Caki2 (cell line): ENCODE measurements at places on chromosomes 3 and 15. TPM values are rescaled to one million over a fixed set of nuclear protein-coding genes. Genes with fewer than 3 reads are reported as not detected.

- DNase-seq = no peak
These were observed 318.3 kb downstream of the TAFA4 start for GRCh38 chr3:68614087-68614486.

- no peak for DNase-seq
These were observed 74.6 kb upstream of the ACAD9 start for GRCh38 chr3:128804811-128805155.

DNA sequence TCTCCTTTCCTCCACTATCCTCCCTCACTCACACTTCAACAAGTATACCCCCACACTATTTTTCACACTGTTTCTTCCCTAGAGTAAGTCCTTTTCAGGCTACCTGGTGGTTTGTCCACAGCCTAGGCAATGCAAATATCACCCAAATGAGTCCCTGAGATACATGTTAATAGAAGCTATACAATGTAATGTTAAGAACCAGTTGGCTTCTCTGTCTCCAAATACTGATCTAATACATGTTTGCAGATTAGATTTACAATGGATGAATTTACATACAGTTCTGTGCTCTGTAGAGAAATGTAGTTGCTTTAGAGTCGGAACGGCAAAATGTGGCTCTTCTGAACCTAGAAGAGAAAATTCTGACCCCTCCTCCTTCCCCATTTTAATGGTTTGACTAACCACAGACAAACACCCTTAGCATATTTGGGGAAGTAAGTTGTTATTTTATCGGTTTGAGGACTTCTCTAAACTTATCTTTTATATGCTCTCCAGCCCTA, 63.6 kb upstream of the MBNL1 start:
- DNase-seq = no peak

Gene FGF12
- total RNA-seq = 1.5 and 2.6 TPM in 2 replicates

- no peak for DNase-seq
These were observed 27.2 kb downstream of the FAM98B start for GRCh38 chr15:38481113-38481512.

- no peak for DNase-seq
These were observed 81.1 kb upstream of the MYZAP start for GRCh38 chr15:57510647-57511046.

Gene BFSP2
- total RNA-seq = not detected in 2 replicates

GRCh38 chr15:63308947-63309346, 31.5 kb downstream of the APH1B start:
- DNase-seq = no peak

Gene SCAANT1
- total RNA-seq = not detected in 2 replicates

DNA sequence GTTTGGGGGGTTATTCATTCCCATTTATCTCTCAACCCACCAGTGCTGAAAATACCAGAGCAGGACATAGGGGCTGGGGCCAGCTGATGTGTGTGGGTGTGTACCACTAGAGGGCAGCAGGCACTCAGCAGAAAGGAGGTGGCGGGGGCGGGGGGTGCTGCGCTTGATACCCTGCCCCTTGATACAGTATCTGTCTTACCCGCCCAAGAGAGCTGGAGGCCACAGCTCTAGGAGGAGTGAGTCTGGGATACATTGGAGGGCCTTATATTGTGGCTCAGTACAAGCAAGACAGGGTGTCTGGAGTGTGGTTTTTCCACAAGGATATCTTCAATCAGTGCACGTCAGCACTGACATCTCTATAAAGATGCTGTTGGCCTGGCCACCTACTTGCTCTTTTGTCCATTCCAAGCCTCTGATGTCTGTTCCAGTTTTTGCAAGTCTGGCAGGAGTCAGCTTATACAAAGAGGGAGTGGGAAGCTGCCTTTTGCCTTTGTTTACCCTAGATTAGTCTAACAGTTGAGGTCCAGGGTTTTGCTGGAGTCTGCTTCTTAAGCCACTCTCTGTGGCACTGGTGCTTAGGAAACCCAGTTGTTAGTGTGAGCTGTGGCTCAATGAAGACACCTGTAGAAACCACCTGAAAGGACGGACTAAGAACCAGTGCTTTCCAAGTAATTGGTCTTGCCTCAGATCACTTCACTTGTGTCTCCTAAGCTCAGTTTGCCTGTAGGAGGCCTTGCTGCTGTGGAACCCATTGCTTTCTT, 1.5 kb upstream of the RBM15B start:
- DNase-seq = peak; percentile 34

DNA sequence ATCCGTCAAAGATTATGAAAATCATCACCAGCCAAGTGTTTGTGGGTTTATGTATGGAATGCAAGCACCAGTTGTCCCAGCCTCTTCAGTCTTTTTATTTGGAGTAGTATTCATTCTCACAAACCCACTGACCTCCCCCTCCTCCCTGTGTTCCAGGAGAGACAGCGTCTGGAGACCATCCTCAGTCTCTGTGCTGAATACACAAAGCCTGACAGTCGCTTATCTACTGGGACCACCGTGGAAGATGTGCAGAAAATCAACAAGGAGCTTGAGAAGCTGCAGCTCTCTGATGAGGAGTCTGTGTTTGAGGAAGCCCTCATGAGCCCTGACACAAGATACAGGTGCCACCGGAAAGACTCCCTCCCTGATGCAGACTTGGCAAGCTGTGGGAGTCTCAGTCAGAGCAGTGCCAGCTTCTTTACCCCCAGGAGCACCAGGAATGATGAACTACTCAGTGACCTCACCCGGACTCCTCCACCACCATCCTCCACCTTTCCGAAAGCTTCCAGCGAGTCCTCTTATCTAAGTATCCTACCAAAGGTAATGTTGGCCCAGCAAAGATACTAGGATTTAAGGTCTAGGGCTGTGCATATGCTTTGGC, 54.2 kb downstream of the PHLDB2 start:
- no peak for DNase-seq

DNA sequence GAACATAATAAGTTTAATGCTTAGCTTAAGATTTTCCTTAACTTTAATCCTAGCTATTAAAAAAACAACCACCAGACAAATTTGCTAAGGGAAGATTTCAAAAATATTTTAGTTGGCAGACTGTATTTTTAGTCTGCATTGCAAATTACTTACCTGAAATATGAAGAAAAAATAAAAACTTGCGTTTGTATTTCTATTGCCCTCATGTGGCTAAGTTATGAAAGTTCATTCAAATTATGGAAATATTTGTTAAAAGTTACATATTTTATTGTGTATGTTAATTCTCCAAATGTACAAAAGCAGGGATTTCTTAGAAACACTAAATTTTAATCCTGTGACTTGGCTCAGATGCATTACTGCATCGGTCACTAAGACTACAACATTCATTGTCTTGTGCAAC, 15.0 kb downstream of the GTF2A2 start:
- no peak for DNase-seq

GRCh38 chr3:46375814-46376213, 5.1 kb downstream of the CCR5 start:
- no peak for DNase-seq

DNA sequence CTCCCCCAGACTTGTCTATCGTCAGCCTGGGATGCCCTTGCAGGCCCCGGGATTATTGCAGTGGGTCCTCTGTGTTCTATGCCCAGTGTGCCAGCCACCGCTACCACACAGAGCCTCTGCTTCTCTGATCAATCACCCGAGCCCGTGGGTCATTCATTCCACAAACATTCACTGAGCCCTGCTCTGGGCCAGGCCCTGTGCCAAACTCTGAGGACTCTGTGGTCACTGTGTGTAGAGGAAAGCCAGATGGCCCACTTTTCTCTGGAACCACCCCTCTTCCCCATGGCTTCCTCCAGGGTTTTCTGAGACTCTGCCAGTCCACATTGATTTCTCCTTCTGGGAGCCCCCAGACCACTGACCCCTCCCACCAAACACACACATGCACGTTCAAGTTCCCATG, 55.5 kb downstream of the BSN start:
- DNase-seq = no peak

GRCh38 chr15:68335655-68336054, 58.1 kb downstream of the FEM1B start:
- DNase-seq = no peak

DNA sequence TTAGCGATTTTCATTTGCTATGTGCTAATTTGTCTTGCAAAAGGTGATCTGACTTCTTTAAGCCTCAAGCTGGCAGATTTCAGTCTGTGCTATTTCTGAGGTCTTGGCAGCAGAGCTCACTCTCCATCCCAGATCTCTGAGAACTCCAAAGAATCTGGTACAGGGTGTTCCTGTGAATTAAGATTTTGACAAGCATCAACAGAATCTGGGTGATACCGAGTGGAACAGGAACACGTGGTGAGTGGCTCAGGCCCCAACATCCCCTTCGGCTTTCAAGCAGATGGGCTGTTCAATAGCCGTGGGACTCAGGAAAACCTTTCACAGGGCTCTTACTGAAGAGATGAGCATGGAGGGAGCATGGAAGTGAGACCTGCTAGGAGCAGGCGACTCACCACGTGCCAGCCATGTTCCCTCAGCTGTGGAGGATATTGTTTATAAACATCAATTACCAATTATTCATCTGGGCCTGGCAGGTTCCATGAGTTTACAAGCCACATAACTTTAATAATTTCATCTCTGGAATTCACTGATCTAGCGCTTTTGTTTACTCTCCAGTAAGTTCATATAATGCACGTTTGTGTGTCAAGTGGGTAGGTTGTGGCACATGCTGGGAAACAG, 103.4 kb upstream of the SELENOK start:
- no peak for DNase-seq

- DNase-seq = peak; percentile 13
These were observed 5.6 kb upstream of the TMEM62 start for GRCh38 chr15:43127752-43128151.

- DNase-seq = no peak
These were observed 592.1 kb downstream of the SI start for GRCh38 chr3:164486150-164486549.

Gene TMEM207
- total RNA-seq = not detected in 2 replicates

- peak; percentile 77 for DNase-seq
These were observed 14.4 kb upstream of the C3orf80 start for GRCh38 chr3:160210799-160211221.

DNA sequence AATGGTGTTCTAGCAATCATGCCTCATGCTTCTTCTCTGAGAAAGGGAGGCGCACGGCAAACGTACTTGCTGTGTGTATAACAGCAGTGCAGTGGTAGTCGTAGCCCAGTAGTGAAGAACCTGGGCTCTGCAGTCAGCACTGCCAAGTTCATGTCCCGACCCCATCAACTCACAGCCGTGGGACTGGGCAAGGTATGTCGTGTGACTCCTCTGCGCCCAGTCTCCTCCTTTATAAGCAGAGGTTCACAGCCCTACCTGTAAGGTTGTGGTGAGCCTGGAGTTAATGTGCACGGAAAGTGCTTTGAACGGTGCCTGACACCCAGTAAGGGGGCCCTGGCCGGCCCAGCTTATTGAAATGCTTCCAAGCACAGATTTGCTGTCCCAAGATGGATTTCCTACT, 26.6 kb downstream of the EHD4 start:
- no peak for DNase-seq

- no peak for DNase-seq
These were observed 262.9 kb downstream of the EPHB1 start for GRCh38 chr3:135057996-135058395.
